Daoy (cell line): ENCODE measurements at places on chromosomes 6 and 20.
A peak's percentile ranks its signal among the peaks of the same experiment; 100 is the strongest.

DNA sequence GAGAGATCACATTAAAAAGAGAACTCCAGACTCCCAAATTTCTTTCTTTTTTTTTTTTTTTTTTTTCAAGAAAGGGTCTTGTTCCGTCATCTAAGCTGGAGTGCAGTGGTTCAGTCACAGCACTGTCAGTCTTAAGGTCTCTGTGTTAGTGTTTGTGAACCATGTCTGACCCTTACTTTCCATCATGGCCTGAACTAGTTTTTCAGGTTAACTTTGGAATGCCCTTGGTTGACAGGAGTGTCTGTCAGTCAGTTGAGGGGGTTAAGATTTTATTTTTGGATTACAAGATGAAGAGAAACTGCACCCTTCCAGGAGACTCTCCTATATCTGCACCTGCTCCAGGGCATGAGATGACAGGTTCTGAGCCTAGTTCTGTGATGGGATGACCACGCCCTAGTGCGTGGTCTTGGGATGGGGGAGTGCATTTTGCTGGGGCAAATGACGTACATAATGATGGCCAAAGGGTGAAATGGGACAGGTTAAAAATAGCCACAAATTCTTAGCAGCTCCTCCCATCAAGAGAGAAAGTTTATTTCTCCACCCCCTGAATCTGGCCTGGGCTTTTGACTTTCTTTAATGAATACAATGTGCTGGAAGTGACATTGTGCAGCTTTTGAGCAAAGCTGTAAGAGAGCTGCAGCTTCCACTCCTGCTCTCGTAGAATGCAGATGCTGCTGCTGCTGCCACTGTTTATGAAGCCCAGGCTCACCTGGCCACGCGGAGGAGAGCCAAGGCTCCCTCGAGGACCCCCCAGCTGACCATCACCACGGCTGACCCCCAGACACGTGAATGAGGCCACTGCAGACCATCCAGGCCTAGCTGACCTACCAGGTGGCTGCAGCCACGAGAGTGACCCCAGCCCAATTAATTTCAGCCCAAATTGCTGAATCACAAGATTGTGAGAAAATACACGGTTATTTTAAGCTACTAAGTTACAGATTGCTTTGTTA lies 29.7 kb upstream of the FAM50B start:
- no peak for DNase-seq

- no peak for DNase-seq
Measured at GRCh38 chr20:45510242-45510862, 5.1 kb downstream of the SPINT3 start.

DNA sequence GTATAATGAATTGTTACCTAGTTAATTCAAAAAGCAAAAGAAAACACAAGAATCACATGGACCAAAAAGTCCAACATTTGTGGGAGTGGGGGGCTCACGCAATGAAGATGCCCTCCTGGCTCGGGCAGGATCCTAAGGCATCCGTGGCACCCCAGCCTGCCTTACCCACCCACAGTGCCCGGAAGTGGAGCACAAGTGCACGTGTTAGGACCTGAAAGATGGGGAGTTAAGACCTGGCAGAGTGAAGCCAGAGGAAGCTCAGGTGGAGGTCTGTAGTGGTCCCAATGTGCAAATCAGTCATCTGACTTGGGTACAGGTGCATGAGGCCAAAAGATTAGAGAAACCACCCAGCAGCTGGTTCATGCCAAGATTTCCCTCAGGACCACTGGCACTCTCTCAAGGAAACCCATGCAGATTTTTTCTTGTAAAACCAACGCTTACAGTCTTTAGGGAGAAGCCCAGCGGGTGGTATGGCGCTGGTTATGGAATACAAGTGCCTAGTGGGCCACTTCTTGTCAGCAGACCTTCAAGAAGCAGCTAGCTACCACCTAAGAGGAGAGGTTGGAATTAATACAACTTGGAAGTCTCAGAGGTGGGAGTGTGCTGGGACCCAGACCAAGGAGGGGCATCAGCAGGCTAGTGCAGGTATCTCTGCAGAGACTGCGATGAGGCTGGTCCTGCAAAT lies 42.1 kb downstream of the BFSP1 start:
- no peak for DNase-seq

GRCh38 chr6:165732696-165733488 lies 69.9 kb upstream of the PDE10A start:
- DNase-seq, result no peak

GRCh38 chr20:15026759-15027158 lies 689.3 kb upstream of the FLRT3 start:
- DNase-seq, result no peak

DNA sequence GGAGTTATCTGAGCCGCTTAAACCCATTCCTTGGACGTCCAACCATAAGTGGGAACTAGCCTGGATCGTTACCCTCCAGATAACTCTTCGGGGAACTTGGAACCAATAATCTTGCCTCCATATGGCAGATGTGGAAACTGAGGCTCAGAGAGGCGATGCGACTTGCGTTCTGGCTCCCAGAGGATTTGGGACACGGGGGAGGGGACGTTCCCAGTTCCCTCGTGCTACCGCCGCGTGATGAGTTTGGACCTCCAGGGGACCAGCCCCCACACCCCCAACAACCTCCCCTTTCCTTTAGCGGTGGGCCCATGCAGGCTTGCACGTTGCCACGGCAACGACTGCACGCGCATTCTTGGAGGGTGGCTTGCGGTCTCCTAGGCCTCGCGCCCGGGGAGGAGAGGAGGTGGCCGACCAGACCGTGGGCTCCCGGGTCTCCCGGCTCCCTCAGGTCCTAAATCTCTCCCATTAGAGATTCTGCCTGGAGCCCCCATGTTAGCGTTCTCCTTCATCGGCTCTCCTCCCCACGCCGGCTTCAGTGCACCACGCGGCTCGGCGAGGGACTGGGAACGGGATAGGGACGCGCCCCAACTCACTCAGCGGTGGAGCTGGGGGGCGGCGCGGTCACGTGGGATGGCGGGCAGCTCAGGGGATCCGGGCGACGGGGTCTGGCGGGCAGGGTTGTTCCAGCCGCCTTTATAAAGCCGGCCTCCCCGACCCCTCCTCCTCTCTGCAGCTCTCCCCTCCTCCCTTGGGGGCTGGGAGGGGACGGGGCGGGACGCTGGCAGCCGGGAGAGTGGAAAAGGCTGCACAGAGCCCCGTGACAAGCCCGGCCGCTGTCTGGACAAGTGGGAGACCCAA lies at the start of gene PLTP:
Gene PLTP, minus strand, starts transcription at position 670 of the 858 bp plus-strand sequence. CDS start 703 bp downstream, outside the sequence.
- no peak for DNase-seq

DNA sequence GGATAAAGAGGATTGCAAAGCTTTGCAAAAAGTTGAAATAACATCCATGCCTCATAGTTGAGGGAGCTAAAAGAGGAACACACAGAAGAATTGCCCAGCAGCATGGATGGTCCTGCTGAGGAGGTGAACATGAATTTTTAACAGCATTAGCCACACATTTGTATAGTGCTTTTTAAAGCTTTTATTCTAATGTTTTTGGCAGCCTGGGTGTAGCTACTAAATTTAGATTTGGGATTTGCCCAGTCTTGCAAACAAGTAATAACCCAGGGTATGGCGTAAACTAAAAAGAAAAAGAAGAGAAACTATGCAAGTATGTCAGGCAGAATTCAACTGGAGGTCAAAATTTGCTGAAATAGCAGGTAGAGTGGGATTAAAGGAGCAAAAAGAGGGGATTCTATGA lies 75.1 kb upstream of the PTPRK start:
- no peak for DNase-seq

- DNase-seq, result peak; percentile 11
Measured at GRCh38 chr6:117908246-117909068, 1.4 kb downstream of the SLC35F1 start.

DNA sequence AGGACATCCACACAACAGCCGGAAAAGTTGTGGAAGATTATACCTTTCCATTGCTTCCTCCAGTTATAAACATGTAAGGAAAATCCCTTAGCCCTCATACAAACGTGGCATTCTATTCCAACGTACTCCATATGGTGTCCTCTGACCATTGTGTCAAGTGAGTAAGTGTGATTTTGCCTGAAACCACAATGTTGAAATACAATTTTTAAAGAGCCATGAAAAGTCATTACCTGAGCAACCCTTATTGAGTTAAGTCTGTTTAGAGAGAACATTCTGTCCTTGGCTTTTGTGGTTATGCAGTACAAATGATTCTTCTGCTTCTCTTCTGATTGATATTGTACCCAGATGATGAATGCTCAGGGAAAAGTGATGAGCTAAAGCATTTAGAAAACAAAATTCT lies 530.1 kb downstream of the HAO1 start:
- DNase-seq, result no peak

GRCh38 chr20:19908576-19908975 lies 108.6 kb upstream of the NAA20 start:
- no peak for DNase-seq

DNA sequence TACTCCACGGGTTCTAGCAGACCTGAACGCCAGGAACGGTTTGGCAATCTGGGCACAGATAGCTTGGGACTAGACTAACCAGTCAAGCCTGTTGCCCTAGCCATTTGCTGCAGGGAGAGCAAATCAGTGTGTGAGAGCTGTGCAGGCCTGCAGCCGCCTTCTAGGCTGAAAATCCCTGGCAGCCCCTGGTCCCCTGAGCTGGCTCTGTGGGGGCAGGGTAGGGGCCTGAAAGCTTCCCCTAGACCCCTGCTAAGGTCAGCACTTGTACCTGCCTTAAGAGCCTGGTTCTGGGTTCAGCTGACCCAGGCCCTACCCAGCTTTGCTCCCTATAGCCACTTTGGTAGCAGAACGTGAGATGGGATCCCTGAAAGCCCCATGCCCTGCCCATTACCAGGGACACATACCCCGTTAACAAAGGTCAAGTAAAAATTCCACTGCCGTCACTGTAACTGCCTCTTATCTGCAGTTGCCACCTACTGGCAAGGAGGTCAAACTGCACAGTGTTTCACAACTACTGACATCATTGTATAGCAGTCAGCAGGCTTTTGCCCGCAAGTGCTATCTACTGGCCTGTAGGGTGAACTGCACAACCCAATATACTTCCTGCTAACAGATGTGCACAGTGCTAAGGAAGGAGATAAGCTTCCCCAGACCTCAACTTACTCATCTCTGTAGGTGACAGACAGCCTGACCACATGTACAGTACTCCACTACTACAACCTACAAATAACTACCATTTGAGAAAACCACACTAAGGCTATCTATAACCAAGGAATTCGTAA lies 95.1 kb upstream of the OLIG3 start:
- peak; percentile 63 for DNase-seq

DNA sequence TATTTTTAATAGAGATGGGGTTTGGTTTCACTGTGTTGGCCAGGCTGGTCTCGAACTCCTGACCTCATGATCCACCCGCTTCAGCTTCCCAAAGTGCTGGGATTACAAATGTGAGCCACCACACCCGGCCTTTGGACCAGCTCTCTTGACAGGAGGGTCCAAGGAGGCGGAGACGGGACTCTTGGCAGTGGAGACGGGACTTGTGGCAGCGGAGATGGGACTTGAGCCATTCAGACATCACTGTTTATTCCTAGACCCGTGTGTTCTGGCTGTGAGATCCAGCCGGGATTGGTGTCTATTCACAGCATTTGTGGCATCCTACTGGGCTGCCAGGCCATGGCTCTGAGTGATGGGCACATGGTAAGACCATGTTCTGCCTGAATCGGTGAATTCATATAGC lies 25.6 kb downstream of the PRPF6 start:
- no peak for DNase-seq

- peak; percentile 87 for DNase-seq
Measured at GRCh38 chr20:45415822-45416637, at the start of gene PIGT. Gene PIGT, plus strand, starts transcription at chr20:45416141. Its CDS starts 16 bp downstream, at chr20:45416157.

GRCh38 chr20:48816282-48817205 lies 11.3 kb downstream of the PREX1 start:
- DNase-seq, result no peak

DNA sequence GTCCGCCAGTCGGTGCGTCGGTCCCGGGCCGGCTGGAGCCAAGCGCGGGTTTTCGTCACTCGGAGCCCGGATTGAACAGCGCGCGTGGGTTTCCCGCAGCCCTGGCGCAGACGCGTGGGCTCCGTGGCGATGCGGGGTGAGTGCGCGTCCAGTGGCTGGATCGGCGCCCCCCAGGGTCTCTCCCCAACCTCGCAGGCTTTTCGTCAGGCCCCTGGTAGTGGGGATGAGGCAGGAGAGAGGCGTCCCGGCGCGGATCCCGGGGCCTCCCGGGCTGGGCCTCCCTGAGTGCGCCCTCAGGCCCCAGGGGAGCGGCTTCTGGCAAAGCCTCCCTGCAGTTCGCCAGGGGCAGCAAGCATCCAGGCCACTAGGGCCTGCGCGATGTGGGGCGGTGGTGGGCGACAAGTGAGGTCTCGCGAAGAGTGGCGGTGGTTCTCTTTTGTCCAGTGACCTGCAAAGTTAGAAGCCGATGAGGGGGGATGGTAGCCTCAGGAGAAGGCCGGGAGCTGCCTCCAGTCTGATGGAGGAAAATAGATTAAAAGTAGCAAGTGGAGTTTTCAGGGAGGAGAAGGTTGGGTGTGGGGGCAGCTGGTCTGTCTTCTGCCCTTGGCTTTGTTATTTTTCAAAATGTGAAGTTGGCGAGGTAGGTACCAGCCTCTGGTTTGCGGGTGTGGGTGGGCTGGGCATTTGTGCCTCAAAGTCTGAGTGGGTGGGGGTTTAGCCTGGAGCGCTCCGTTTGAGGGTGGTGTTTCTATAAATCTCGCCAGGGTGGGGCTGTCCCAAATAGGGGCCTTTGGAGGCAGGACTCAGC lies 1.6 kb downstream of the TOX2 start:
- no peak for DNase-seq

DNA sequence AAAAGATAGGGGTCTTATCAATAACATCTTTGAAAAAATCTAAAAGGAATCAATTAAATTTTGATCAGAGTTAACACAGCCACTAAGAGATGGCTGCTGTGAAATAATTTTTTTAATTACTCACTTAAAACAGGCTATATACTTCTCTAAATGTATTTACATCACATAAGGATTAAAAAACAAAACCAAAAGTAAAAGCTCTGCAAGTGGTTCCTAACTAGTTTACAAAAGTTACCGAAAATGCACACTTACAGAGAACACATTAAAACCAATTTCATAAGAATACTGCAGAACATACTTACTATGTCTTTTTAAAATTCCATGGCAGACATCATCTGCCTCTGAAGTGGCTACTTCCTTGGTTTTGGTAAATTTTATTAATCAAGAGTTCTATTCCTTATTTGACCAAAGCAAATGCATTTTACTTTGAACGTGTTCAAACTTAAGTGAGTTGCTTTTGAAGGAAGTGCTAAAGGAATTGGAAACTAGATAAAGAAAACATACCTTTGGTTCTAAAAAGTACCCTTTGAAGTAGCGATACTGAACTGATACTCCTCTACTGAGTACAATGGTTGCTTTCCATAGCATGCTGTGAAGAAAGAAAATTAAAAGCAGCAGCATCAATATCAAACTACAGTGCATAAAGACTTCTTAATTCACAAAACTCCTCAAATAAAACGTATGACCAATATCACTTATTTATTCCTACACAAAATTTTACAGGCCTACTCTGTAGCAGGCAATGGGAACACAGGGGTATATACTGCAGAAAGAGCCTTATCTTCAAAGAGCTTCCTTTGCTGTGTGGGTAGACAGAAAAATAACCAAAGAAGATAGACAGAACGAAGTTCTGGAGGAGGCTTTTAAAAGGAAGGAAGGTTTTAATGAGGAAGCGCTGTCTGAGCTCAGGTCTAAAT lies 157.1 kb upstream of the SHLD1 start:
- DNase-seq, result no peak
